IMR-90 (cell line): ENCODE measurements at places on chromosomes 12 and 14. TPM values are rescaled to one million over a fixed set of nuclear protein-coding genes. Genes with fewer than 3 reads are reported as not detected.

DNA sequence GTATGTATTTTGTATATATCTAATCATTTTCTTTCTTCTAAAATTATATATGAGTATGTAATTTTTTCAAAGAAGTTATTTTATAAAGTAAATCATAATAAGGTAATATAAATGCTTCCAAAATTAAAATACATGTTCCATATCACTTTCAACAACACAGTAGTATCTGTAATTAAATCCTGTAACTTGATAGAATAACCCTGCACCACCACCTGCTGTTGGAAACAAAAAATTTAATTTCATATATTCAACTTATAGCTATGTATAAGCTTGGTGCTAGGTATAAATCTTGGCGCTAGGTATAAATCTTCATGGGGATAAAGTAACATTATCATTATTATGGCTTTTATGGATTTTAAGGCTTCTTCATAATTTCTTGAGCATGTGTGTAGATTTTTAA is 149.7 kb upstream of the DCN start:
- DNase-seq = peak; percentile 34
- no peak overlapping the region for H3K4me3 ChIP-seq
- H3K27me3 ChIP-seq = no peaks in the 10 kb centered on the region
- no peak overlapping the region for H3K27ac ChIP-seq
- H3K36me3 ChIP-seq = no peaks in the 10 kb centered on the region
- H3K4me1 ChIP-seq = peaks cover 5% of the 10 kb centered on the region

- DNase-seq = no peak
- no peak overlapping the region for H3K4me3 ChIP-seq
- no peaks in the 10 kb centered on the region for H3K36me3 ChIP-seq
- no peaks in the 10 kb centered on the region for H3K27me3 ChIP-seq
- no peak overlapping the region for H3K27ac ChIP-seq
Observed at GRCh38 chr12:84950971-84951546, 38.5 kb upstream of the SLC6A15 start.

DNA sequence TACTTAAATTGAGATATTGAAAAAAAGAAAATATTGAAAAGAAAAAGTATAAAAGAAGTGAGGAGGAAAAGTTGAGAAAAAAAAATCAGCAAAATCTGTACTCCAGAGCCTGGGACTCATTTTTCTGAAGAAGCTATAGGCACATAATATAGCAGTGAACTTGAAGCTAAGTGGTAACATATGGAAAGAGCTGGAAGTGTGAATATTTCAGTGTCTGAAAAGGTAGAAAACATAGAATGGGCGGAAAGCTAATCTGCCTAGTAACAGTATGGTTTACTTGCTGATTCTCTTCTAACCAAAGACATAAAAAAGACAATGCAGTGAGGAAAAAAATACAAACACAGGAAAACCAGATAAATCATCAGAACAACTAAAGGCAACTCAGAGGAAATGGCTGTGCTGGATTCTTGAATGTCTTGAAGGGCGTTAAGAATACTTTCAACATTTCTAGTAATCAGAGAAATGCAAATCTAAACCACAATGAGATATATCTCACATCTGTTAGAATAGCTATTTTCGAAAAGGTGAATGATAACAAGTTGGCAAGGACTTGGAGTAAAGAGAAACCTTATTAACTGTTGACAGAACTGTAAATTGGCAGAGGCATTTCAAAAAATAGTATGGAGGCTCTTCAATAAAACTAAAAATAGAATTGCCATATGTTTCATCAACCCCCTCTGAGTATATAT is 784.6 kb downstream of the LRFN5 start:
- no peak overlapping the region for H3K27ac ChIP-seq
- no peaks in the 10 kb centered on the region for H3K4me1 ChIP-seq
- no peak overlapping the region for H3K4me3 ChIP-seq
- DNase-seq = no peak
- no peaks in the 10 kb centered on the region for H3K27me3 ChIP-seq
- H3K36me3 ChIP-seq = no peaks in the 10 kb centered on the region

Gene OR6C2
- not detected in 2 replicates for total RNA-seq

Gene SLC39A5
- total RNA-seq = not detected in 2 replicates

Gene CLEC4D
- total RNA-seq = not detected in 2 replicates

Gene COX8C
- not detected in 2 replicates for total RNA-seq
